Suprapubic skin (tissue), 4 donors: ENCODE measurements at places on chromosomes 4 and X. TPM values are rescaled to one million over a fixed set of nuclear protein-coding genes. Genes with fewer than 3 reads are reported as not detected.

DNA sequence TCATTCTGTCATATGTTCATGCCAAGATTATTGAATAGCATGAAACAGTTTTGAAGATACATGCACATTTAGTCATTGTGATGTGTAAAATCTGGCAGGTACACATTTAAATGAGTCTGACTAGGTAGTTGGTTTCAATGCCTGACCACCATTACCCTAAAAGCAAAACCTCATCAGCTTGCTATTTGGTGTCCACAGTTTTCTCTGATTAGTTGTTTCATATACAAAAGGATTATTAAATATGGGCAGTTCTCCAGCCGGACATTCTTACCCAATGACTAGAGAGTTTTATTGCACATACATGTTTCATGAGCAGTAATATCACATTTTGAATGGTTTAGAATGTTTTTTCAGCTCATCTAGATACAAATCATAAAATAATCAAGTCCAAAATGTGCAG, 23.7 kb downstream of the DCHS2 start:
- DNase-seq = no peak
- H3K27ac ChIP-seq = no peak overlapping the region
- peaks cover 3% of the 10 kb centered on the region for H3K4me1 ChIP-seq
- no peak overlapping the region for H3K4me3 ChIP-seq

DNA sequence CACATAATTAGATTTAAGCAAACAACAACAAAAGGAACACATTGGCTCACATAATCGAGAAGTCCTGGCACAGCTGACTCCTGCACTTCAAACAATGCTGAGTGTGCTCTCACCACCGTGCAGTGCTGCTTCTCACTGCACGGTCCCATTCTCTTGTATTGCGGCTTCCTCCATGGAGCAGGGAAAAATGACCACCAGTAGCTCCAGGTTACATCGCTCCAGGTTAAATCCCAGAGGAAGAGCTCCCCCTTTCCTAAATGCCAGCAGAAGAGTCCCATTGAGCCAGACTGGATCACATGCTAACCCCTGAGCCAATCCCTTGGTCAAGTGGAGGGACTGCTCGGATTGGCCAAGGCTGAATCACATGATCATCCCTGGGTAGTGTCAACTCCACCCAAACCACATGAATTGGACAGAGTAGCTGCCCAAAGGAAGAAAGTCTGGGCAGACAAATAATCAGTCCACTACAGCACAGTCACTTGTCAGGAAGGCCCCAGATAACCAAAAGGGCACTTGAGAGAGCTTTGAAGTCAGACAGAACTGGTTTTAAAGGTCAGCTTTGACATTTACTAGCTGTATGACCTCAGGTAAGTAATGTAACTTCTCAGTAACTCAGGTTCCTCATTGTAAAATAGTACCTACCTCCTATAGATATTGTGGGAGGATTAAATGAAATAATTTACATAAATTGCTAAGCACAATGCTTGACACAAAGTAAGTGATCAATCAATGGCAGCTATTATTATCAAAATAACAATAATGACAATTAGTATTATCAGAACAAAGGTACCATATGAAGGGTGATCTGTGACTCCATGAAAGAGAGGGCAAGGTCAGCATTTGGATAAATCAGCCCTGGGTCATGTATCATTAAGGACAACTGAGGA, 14.3 kb downstream of the TEC start:
- H3K27ac ChIP-seq = no peak overlapping the region
- no peaks in the 10 kb centered on the region for H3K36me3 ChIP-seq
- no peak overlapping the region for H3K4me3 ChIP-seq
- H3K4me1 ChIP-seq = peaks cover 15% of the 10 kb centered on the region

GRCh38 chr4:183072176-183072575, 26.9 kb upstream of the WWC2 start:
- H3K27ac ChIP-seq = no peak overlapping the region
- no peaks in the 10 kb centered on the region for H3K4me1 ChIP-seq
- H3K36me3 ChIP-seq = no peaks in the 10 kb centered on the region

DNA sequence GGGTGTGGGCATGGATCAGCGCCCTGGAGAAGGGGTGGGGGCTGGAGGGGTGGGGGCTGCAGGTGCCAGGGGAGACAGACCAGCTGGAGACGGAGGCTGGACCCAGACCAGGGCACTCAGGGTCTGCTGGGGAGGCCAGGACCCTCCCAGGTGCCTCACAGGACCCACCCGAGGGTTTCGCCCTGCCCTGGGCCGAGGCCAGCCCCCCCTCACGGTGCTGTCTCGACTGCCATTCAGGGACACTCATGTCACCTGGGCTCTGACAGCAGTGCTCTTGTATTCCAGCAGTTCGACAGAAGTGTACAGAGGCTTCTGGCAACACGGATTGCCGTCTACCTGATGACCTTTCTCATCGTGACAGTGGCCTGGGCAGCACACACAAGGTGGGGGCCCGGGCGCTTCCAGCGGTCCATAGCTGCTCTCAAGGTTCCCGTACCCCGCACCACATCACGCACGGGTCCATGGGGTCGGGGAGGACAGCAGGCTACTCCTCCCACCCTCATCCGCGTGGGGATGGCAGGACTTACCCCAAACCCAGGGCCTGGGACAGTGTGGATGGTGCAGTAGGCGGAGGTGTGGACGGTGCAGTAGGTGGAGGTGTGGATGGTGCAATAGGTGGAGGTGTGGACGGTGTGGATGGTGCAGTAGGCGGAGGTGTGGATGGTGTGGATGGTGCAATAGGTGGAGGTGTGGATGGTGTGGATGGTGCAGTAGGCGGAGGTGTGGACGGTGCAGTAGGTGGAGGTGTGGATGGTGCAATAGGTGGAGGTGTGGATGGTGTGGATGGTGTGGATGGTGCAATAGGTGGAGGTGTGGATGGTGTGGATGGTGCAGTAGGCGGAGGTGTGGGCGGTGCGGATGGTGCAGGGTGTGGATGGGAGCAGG, 18.1 kb downstream of the TMEM175 start:
- H3K4me1 ChIP-seq = no peaks in the 10 kb centered on the region
- no peak overlapping the region for H3K27ac ChIP-seq
- no peaks in the 10 kb centered on the region for H3K27me3 ChIP-seq
- no peak for DNase-seq
- peaks cover 37% of the 10 kb centered on the region for H3K36me3 ChIP-seq

GRCh38 chr4:7217474-7218321, 25.4 kb downstream of the SORCS2 start:
- no peak overlapping the region for H3K27ac ChIP-seq
- H3K4me1 ChIP-seq = peaks cover 8% of the 10 kb centered on the region
- no peaks in the 10 kb centered on the region for H3K36me3 ChIP-seq
- no peak overlapping the region for H3K4me3 ChIP-seq
- DNase-seq = no peak
- H3K27me3 ChIP-seq = no peaks in the 10 kb centered on the region

- DNase-seq = no peak
- H3K27ac ChIP-seq = no peak overlapping the region
- no peak overlapping the region for H3K4me3 ChIP-seq
- H3K36me3 ChIP-seq = peaks cover 12% of the 10 kb centered on the region
Observed at GRCh38 chr4:8229331-8229975, 30.4 kb downstream of the SH3TC1 start.

DNA sequence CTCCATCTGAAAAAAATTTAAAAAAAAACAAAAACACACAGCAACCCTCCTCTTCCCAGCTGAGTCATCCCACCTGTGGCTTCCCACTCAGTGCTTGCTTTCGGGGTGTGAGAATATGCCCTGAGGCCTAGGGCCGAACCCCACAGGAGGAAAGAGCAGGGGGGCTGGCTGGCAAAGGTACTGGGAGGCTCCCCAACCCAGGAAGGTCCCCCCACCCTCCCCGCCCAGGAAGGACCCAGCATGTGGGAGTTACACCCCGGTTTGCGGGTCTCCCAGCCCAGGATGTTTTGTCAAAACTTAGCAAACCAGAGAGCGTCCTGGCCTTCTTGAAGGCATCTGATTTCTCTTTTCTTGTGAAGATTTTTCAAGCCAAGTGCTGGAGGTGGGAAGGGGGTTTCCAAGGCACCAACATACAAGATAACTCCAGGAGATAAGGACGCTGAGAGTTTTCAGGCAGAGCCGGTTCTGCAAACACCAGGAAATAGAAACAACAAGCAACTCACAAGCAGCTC, 25.7 kb upstream of the CSF2RA start:
- no peak overlapping the region for H3K4me3 ChIP-seq
- no peaks in the 10 kb centered on the region for H3K27me3 ChIP-seq
- H3K27ac ChIP-seq = no peak overlapping the region
- no peak for DNase-seq
- H3K4me1 ChIP-seq = no peaks in the 10 kb centered on the region
- no peaks in the 10 kb centered on the region for H3K36me3 ChIP-seq

DNA sequence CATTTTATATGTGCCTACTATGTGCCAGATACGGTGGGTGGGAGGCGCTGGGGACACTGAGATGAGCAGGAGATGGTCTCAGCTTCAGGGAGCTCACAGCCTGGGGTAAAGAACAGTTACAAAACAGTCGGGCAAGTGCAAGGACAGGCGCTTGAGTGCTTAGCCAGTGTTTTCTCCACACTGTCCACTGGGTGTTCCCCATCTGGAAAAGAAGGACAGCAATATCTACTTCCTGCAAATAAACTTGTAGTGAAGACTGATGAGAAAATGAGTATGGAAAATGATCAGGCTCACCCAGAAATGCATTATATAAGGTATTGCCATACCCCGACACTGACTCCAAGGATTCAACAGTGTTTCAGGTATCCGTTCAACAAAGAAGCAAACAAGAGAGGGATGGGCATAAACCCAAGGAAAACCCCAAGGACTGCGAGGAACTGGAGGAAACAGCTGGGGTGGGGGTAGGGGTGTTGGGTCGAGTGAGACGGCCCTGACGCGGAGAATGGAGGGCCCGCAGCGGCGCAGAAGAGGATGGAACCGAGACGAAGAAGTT, 835 bp downstream of the TMEM185A start:
- peak overlapping the region; percentile 79 for H3K4me3 ChIP-seq
- no peaks in the 10 kb centered on the region for H3K27me3 ChIP-seq
- peaks cover 27% of the 10 kb centered on the region for H3K4me1 ChIP-seq

DNA sequence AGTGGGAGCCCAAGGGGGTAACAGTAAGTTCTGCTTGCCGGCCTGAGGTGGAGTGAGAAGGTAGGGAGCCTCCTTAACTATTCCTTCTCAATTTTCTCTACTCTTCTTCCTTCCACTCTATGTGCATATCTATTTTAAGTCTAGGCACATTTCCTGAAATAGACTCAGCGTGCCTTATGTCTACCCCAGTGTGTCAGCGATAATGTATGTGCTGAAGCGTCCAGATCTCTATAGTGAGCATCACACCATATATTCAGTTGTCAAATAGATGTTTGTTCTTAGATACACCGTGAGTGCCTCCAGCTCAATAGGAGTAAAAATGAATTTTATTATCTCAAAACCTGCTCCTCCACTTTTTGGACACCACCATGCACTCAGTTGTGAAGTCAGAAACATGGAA, 51.5 kb upstream of the RAB33B start:
- H3K27ac ChIP-seq = no peak overlapping the region
- DNase-seq = no peak
- H3K4me3 ChIP-seq = no peak overlapping the region
- H3K36me3 ChIP-seq = peaks cover 7% of the 10 kb centered on the region

GRCh38 chrX:54994668-54995351, 822 bp upstream of the PFKFB1 start:
- no peaks in the 10 kb centered on the region for H3K36me3 ChIP-seq
- no peak overlapping the region for H3K4me3 ChIP-seq
- H3K4me1 ChIP-seq = no peaks in the 10 kb centered on the region

DNA sequence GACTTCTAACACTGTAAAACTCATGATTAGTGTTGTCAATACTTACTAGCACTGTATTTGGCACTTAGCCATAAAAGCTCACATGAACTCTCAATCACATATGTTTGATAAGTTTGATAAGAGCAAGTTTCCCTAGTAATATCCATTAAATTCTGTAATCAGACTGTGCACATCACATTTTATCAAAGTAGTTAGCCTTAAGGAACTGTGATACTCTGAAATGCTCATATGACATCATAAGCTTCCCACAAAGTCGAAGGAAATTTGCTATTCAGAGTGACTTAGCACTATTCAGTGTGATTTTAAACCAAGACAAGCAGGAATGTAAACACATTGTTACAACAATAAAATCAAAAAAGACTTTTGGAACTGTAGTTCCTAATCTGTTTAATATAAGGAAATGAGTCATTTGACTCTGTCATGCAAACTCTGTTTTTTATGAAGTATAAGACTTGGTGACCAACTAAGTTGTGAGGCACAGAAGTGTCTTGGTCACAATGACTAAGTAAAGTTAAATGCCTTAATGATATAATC, 6.7 kb downstream of the SLC7A11 start:
- H3K4me3 ChIP-seq = no peak overlapping the region
- H3K4me1 ChIP-seq = no peaks in the 10 kb centered on the region
- H3K27me3 ChIP-seq = no peaks in the 10 kb centered on the region

- H3K4me1 ChIP-seq = peaks cover 4% of the 10 kb centered on the region
- H3K4me3 ChIP-seq = no peak overlapping the region
- no peak overlapping the region for H3K27ac ChIP-seq
- DNase-seq = no peak
- H3K27me3 ChIP-seq = no peaks in the 10 kb centered on the region
Observed at GRCh38 chr4:82452026-82452425, 21.6 kb downstream of the ENOPH1 start.

- no peaks in the 10 kb centered on the region for H3K36me3 ChIP-seq
- H3K27ac ChIP-seq = no peak overlapping the region
- no peak for DNase-seq
- H3K27me3 ChIP-seq = no peaks in the 10 kb centered on the region
- H3K4me1 ChIP-seq = no peaks in the 10 kb centered on the region
Observed at GRCh38 chr4:13982010-13982409, 354.5 kb upstream of the BOD1L1 start.

DNA sequence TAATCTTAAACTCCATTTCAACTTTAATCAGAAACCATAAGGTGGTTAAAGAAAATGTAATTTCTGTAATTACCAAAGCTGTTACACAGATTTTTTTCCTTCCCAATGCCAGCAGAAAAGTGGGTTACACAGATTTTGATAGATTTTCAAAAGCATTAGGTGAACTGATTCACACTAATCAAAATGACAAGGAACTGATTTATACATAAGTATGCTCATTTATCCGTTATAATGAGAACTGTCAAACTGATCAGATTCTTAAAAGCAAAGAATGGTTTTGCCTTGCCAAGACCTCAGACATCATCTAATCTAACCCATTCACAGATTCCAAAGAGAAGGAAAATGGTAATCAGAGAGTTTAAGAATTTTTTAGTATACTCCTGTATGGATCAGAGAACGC, 5.2 kb downstream of the UGDH start:
- no peaks in the 10 kb centered on the region for H3K27me3 ChIP-seq
- no peak overlapping the region for H3K4me3 ChIP-seq
- H3K36me3 ChIP-seq = peaks cover 16% of the 10 kb centered on the region
- DNase-seq = no peak

- H3K4me1 ChIP-seq = peaks cover 45% of the 10 kb centered on the region
- no peak overlapping the region for H3K27ac ChIP-seq
- DNase-seq = no peak
- H3K27me3 ChIP-seq = no peaks in the 10 kb centered on the region
- H3K36me3 ChIP-seq = no peaks in the 10 kb centered on the region
Observed at GRCh38 chr4:69831646-69832325, 28.2 kb downstream of the SULT1E1 start.

ALAS2 gene
- total RNA-seq = not detected

OTC gene
- not detected for total RNA-seq

SUPT20HL1 gene
- total RNA-seq = not detected

STBD1 gene
- 0.76 TPM for total RNA-seq

SSX2B gene
- total RNA-seq = not detected

ZAR1 gene
- total RNA-seq = not detected

MAGEA12 gene
- total RNA-seq = not detected

IQCM gene
- total RNA-seq = not detected

SLITRK4 gene
- 0.95 TPM for total RNA-seq

TMEM154 gene
- 143 TPM for total RNA-seq
